ENCODE measurements at places on chromosomes 7 and 10.

GRCh38 chr10:132609211-132609610, 71.6 kb downstream of the INPP5A start:
- DNase-seq, result no peak

- DNase-seq, result no peak
These were observed 16.0 kb downstream of the PTPN12 start for GRCh38 chr7:77553123-77553522.

DNA sequence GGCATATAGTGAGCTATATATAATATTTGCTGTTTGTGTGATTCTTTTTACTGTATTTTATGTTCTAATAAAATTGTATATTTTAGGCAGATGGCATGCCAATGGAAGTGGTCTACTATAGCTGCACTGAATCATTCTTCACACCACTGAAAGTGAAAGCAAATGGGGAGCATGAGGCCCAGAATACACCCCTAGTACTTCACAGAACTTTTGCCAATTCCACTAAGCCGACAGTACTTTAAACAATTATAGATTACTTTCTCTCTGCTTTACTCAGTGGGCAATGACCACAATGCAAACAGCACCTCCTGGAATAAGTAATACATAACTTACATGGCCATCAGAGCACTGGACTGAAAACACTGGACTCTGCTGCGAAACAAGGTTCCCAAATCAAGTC, 70.2 kb downstream of the ANKRD26 start:
- DNase-seq, result no peak

- no peak for DNase-seq
These were observed 255.5 kb downstream of the MAD1L1 start for GRCh38 chr7:1977059-1977875.

DNA sequence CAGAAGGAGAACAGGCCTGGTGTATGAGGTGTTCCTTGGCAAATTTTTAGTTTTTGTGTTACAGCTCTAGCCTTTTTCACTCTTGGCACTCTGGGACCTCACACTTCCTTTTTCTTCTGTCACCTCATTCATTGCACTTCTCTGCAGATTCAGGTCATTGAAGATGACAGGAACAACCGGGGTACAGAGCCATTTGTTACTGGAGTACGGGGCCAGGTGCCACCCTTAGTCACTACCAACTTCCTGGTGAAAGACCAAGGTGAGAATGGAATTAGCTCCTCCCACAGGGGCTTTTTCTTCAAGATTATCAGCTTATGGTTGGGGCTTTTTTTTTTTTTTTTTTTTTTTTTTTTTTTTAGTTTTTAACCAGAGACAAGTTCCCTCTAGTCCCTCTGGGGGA, 18.5 kb upstream of the CHCHD1 start:
- DNase-seq, result no peak

DNA sequence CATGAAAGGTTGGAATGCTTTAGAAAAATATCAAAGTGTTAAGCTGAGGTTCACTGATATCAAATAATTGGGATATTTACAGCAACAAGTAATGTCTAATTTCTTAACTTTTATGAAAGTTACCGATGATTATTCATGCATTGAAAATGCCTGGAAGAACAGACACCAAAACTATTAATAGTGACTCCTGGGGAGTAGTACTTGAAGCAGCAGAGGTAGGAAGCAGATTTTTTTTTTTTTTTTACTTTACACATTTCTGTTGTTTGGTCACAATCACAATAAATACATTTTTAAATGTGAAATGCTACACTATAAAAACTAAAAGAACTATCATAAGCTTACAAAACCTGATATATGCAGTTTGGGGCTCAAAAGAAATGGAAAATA, 70.5 kb upstream of the FGL2 start:
- DNase-seq, result no peak

GRCh38 chr7:94022550-94022949, 18.4 kb upstream of the BET1 start:
- DNase-seq, result no peak

- DNase-seq, result no peak
These were observed 326.9 kb downstream of the TNS3 start for GRCh38 chr7:47255007-47255406.

DNA sequence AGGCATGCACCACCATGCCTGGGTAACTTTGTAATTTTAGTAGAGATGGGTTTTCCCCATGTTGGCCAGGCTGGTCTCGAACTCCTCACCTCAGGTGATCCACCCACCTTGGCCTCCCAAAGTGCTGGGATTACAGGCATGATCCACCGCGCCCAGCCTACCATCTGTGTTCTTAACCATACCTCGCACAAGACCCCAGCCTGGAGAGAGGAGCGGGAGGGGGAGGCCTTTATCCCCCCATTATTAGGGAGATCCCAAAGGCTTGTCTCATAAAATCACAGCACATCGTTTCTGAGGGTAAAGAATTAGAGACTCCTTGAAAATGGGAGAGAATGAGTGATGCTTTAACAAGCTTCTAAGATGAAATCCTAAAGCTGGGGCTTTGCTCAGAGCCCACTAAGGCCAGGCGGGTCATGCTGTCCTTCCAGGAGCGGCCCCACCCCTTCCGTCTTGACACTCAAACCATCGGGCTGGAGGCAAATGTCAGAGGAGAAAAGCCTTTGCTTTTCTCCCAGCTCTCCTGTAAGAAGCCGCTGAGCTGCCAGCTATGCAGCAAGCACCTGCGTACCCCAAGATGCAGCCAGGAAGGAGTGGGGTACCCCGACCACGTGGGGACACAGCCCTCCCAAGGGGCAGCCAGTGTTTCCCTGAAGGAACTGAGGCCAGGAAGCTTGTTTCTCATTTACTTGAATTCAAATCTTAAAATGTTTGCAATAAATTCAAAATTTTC, 339.7 kb downstream of the PTPRN2 start:
- DNase-seq, result no peak

DNA sequence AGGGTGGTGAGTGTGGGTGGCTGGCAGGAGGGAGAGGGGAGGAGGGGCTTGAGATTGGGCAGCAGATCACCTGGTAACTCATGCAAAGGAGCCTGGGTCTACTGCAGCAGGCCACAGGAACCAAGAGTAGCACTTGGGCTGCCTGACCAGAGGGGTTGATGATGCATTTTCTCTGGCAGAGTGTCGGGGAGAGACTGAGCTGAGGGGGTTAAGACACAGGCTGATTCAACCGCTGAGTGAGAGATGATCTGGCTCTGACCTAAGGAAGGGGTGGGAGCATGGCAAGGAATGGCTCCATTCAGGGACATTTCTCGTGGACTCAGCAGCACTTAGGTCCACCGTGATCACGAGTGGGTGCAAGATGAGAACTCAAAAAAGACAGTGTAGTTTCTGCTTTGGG, 115.5 kb upstream of the STK17A start:
- DNase-seq, result no peak

DNA sequence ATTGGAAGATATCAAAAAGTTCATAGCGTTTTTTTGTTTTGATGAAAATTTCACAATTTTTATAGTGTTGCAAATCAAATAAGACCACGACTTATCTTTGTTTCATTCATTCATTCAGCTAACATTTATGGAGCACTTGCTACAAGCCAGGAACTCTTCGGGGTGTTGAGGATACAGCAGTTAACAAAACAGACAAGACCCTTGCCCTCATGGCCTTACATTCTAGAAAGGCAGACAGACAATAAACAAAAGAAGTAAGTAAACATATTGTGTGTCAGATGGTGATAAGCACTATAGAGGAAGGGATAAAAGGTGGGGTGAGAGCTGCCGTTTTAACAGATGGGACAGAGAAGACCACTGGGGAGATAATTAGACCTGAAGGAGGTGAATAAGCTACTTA, 41.6 kb upstream of the GSAP start:
- no peak for DNase-seq

DNA sequence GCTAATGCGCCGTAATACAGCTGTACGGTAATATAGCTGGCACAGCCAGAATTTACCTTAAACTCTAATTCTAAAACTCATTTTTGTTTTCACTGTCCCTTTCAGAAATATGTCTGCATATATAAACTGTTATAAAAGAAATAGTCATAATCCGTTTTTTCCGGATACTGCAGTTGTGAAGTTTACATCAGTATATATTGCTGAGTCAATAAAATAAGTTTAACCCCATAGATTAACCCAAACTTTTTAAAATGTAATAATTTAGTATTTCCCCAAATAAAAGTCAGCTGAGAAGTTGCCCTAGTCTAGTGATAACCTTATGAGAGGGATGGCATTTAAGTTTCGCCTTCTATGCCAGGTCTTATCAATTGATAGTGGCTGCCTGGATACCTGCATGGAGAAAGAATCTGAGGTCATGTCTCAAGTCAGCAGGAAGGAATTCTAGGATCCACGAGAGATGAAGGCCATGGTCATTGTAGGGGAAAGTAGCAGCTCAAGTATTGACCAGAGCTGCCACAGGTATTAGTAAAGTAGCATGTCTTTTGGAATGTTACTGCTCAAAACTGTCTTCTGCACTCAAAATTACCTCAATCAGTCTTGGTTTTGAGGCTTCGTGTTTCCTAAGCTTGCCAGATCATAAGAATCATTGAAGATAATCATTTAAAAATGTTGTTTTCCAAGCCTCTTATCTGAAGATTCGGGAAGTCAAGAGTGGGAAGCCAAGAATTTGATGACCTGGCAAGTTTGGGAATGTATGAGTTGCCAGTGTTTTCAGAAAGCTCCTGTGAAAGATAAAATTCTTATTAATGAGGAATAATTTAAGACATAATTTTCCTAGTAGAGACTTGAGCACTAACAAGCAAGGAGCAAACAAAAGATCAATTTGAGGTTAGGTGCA, 10.8 kb downstream of the PRPS1L1 start:
- no peak for DNase-seq

DNA sequence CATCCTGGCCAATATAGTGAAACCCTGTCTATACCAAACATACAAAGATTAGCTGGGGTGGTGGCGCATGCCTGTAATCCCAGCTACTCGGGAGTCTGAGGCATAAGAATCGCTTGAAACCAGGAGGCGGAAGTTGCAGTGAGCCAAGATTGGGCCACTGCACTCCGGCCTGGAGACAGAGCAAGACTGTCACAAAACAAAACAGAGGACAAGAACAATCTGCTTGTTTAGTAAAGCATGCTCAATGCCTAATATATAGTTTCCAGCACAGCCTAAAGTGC, 1.8 kb upstream of the SEC24C start:
- no peak for DNase-seq

DNA sequence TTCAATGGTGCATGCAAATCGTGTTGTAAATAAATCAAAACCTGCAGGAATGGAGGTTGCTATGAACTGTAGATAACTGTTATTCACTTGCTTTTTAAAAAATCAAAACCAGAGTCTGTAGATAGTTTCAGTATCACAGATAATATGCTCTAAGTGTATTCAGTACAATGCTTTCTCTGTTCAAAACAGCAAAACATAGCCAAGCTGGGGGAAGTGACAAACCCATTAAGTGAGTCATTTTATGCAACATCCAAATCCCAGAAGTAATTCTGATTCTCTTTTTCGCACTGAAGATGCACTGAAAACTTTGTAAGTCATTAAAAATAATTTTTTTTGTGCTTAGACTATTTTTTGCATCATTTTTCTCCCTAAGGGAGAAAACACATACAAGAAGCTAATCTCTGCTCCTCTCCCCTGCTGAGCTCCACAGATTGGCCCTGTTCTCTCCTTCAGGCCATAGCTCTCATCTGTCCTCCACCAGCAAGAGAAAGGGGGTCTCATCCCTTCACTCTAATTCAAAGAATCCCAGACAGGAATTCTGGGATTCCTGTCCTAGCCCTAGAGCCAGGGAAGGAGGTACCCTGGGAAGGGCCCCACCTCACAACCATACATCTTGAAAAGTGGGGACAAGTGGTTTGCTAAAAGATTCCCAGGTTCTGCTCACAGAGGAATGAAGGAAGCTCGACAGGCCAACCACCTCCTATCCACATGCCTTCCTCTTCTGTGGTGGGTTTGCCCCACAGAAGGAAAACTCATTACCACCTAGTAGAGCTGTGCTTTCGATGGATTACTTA, 4.9 kb downstream of the PRTFDC1 start:
- no peak for DNase-seq

DNA sequence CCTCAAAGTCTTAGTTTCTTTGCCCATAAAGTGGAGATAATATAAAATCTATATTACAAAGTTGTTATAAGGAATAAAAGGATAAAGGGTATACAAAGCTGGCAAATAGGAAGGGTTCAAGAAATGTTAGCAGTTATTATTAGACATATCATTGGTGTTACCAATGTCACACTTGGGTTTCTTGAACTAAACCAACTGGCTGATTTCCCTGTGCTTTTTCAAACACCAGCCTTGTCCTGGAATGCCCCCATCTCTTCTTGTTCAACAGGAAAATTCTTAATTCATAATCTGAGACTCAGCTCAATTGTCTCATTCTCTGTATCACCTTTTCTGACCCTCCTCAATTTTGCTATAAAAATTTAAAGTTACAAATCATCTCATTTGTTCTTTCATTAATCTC, 143.7 kb upstream of the LRRTM3 start:
- DNase-seq, result no peak

- no peak for DNase-seq
These were observed 197.4 kb downstream of the SEMA3E start for GRCh38 chr7:83451501-83452045.

DNA sequence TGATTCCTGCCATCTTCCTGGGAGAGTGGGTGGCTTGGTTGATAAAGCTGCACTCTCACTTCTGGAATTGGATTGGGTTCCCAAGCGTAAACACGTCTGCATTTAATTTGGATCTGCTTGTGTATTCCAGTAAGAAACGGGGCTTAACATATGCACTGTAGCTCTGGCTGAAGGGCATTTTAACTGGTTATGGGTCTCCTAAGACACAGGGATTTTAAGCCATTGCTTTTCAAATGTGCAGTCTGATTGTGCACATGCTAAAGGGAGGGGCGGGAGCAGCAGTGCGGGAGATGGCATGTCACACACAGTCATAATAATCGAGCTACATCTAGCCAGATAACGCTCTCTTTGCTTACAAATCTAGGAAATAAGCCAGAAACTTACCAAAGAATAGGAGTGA, 247.3 kb upstream of the LYZL1 start:
- no peak for DNase-seq

GRCh38 chr7:118109607-118110006, 74.4 kb upstream of the LSM8 start:
- DNase-seq, result no peak

GRCh38 chr10:127947211-127947610, 40.3 kb downstream of the PTPRE start:
- DNase-seq, result no peak

DNA sequence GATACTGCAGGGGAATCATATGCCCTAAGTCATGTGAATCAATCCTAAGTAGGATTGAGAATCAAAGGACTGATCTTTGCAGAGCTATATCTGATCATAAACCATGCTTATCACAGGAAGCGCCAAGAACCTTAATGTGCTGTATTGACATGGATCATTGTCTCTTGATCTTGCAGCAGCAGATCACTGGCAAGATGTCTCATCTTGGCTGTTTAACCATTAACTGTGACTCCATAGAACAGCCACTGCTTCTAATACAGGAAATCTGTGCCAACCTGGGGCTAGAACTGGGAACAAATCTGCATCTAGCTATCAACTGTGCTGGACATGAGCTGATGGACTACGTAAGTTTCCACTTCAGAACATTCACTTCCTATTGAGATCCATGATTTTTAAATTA, 21.6 kb downstream of the ENO4 start:
- DNase-seq, result no peak

DNA sequence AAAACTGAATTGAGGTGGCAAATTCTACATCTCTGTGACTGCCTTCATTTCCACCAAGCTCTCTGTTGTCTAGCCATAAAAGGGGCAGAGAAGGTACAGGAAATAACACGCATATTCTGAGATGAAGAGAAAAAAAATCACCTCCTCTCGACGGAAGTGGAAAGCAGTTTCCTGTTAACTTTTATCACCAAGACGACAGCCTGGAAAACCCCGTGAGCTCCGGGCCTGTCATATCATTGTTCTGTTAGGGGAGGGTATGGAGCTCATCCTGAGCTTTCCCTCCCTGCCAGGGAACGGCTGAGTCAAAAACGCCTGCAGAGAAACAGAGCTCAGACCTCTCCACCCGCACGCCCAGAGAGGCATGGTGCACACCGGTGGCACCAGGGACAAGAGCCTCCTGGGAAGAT, 200.3 kb downstream of the PRPF18 start:
- no peak for DNase-seq

Data from amniotic stem cell (primary cell).